ENCODE measurements at places on chromosomes 6 and 20.

DNA sequence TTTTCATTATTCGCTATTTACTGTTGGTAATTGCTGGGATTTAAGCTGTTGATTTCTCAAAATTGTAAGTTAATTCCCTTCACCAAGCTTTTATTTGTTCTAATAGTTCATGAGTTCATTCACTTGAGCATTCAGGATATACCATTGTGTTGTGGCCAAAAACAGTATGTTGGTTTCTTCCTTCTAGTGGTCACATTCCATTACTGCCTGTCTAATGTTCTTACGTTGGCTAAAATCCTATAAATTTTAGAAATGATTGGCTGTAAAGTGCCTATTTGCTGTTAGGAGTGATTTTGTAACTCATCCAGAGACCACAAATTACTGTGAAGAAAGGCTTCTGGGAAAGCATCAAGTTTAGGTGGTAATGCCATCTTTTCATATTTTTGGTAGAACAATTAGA is 76.3 kb downstream of the FARS2 start:
- no peak for DNase-seq

GRCh38 chr20:49853640-49854039 is 41.0 kb downstream of the SLC9A8 start:
- DNase-seq: no peak

DNA sequence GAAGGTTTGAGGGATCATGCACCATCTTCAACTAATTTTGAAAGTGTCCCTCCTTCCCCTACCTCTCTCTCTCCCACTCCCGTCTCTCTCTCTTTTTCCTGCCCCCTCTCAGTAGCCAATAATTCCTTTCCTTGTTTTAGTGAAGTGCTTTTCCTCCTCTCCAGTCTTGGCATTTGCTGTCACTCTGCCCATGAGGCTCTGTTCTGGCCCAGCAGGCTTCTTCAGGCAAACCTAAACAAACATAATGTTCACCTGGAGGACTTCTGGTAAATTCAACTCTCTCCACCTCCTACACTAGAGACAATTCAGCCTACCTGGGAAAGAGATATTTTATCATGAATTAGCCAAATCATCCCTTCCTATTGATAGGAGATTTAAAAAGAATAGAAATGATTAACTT is 320.4 kb upstream of the RNF24 start:
- DNase-seq: no peak

GRCh38 chr6:136757150-136757549 is 35.1 kb downstream of the MAP3K5 start:
- no peak for DNase-seq

GRCh38 chr6:95581073-95581472 is 3.7 kb downstream of the MANEA start:
- no peak for DNase-seq

- no peak for DNase-seq
Observed at GRCh38 chr6:62357835-62358234, 71.8 kb upstream of the KHDRBS2 start.

- DNase-seq: no peak
Observed at GRCh38 chr6:14386668-14387067, 269.1 kb downstream of the CD83 start.

DNA sequence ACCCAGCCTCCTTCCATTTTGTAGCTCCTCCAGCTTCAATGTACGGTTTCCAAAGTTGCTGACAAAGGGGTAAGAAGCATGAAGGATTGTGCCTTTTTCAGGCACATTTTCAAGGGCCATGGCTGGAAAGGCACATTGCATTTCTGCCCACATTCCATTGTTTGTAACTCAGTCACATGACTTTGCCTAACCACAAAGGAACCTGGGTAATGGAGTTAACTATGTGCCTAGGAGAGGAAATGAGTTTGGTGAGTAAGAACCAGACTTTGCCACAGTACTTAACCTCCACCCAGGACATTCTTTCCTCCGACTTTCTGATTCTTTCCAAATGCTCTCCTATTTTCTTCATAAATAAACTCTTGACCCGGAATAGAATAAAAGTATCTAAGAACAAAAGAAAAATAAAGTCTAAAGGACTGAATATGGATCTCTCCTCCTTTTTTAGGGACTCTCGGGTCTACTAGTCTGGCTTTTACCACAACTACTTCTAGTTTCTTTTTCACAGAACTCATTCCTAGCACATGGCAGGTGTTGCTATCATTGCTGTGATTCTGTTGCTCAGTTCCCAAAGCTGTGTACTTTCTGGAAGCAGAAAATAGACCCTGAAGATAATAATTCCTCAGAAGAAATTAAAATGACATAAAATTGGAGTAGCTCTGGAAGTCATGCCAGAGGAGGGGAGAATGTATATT is 81.5 kb upstream of the ISM1 start:
- no peak for DNase-seq

Measured in anterior cingulate cortex (tissue), 58 donors.